Effector memory CD8-positive, alpha-beta T cell (primary cell): ENCODE measurements at places on chromosomes 16 and 17.

GRCh38 chr17:40820228-40820838, 2.1 kb downstream of the KRT10 start:
- DNase-seq, result no peak

GRCh38 chr17:64739316-64740058, 77.4 kb upstream of the SMURF2 start:
- no peak for DNase-seq

- peak; percentile 87 for DNase-seq
These were observed 1.7 kb downstream of the SPHK1 start for GRCh38 chr17:76385892-76386786.

DNA sequence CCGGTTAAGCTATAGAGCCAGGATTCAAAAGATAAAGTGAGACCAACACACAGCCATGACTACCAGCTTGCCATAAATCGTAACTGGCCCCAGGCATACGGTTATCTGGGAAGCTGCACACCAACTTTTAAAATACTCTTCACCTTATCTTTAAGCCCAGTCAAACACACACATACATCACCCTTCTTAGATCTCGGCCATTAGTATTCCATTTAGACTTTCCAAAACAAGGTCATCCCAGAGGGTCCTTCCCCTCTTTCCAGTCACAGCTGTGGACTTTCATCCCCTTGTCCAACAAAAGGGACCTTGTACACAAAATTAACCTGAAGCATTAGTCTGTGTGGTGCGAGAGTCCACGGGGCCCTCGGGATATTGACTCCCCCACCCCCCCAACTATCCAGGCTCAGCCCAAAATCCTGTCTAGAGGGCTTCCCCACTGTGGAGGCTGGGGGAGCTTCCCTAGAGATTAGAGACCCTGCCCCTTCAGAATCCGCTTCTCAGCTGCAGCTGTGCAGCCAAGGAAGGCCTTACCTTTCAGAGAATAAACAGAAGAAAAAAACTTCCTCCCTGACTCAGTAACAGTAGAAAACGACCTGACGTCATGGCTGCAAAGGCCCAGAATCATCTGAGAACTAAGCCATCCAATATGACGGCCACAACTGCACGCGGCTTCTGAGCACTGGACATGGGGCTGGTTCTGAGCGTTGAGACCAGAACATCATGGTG, 9.9 kb downstream of the ZFHX3 start:
- DNase-seq, result no peak

- DNase-seq, result no peak
These were observed 3.0 kb upstream of the QPRT start for GRCh38 chr16:29675811-29676643.

GRCh38 chr17:55728833-55729232, 6.2 kb upstream of the TMEM100 start:
- DNase-seq, result no peak

GRCh38 chr16:19994466-19995170, 79.1 kb downstream of the GPR139 start:
- no peak for DNase-seq

DNA sequence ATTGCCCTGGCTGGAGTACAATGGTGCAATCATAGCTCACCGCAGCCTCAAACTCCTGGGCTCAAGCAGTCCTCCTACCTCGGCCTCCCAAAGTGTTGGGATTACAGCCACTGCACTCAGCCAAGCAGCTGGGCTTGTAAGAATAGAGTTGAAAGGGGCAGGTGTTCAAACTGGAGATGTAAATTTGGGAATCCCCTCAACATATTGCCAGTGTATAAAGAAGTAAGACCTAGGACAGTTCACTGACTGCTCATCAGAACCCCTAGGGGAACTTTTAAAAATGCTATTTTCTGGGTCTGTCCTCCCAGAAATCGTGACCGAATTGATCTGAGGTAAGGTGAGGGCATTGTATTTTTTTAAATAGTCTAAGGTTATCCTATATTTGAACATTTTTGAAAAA, 8.9 kb upstream of the DNAJA2 start:
- DNase-seq, result no peak

GRCh38 chr16:48347191-48347865, 37.9 kb downstream of the SIAH1 start:
- no peak for DNase-seq

DNA sequence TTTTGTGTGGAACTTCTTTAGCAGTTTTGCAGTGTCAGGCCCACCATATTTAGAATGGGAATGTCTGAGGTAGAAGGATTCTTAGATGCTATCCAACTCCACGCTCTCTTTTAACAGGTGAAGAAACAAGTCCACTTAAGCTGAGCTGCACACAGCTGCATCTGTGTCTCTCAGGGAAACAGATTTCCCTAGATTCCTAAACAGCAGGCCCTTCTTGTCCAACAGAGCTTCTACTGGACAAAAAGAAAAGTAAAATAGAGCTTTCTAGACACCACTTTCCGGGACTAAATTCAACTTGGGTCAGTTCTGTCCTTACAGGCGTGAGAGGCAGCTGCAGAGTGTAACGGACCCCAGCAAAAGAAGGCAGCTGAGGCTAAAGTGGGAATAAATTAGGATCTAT, 51.7 kb downstream of the SNX11 start:
- DNase-seq, result no peak

GRCh38 chr17:50117202-50118051, 12.5 kb downstream of the SAMD14 start:
- peak; percentile 48 for DNase-seq

DNA sequence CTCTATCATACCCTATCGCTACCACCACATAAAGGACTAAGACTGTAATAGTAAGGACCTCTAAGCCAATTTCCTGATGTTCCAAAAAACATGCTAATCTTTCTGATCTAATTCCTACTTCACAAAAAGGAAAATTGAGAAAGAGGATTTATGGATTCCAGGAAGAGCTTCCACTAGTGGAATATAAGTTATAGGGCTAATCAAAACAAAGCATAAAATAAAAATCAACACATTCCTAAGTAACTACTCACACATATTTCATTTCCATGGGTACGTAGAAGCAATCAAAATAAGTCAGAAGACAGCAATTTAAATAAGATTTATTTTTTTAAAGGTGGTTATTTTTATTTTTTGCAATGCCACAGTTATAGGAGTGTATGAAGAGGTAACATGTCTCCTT, 12.4 kb downstream of the CCDC43 start:
- no peak for DNase-seq

GRCh38 chr16:17412221-17412620, 58.5 kb downstream of the XYLT1 start:
- DNase-seq, result no peak

DNA sequence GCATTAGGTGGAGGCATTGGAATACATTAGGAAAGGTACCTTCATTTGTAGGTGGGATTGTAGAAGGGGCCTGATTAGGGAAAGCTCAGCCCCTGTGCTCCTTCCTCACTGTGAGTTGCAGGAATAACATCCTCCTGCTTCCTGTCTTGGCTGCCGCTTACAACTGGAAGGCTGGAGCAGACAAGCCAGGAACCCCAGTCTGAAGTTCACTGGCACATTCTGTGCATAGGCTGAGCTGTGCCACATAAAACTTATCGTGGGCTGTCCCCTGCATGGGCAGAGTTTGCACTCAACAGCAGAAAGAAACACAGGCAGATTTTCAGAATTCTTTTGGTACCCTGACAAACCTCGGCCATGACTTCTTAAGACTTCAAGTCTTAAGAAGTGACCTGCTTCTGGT, 200.1 kb downstream of the SALL1 start:
- DNase-seq, result no peak

- no peak for DNase-seq
These were observed 3.0 kb downstream of the SOX9 start for GRCh38 chr17:72123530-72124437.

- no peak for DNase-seq
These were observed 3.1 kb upstream of the PHKG2 start for GRCh38 chr16:30745082-30745481.

- DNase-seq, result no peak
These were observed 9.3 kb upstream of the ADGRG1 start for GRCh38 chr16:57619133-57619605.

DNA sequence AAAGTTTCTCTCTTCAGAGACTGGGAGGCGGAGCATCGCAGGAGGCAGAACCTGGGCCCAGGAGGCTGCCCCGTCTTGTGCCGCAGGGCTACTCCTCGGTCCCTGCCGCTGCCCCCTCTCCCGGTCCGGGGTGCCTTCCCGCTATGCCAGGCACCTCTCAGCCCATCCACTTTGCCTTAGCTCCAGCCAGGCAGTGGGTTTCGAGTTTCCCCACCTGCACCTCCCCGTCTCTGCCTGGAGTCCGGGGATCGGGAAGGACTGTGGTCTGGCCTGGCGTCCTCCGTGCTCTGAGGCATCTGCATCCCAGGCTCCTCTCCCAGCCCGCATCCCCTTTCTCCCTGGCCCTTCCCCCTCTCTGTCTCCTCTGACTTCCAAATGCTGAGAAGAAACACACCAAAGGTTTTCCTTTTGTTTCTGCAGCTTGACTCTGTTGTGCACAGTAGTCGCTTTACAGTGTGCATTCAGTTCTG, 26.8 kb upstream of the PIK3R6 start:
- DNase-seq, result no peak

- no peak for DNase-seq
These were observed 305.4 kb downstream of the FOXL1 start for GRCh38 chr16:86883583-86884389.

DNA sequence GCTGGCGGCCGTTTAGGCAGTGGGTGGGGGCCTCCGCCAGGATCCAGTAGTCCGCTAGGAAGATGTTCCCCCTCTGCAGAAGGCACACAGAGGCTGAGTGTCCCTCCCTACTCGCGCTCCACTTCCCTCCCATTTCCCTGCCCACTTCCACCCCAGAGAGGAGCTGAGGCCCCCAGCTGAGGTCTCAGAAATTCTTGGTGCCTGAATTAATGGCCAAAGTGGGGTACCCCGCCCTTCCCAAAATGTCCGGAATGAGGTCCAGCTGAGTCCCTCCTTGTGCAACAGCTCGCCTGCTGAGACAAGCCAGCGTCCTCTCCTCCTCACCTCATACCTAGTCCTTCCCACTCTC, 7.9 kb downstream of the ALOXE3 start:
- no peak for DNase-seq

GRCh38 chr16:49000594-49000993, 281.0 kb downstream of the CBLN1 start:
- DNase-seq, result no peak

DNA sequence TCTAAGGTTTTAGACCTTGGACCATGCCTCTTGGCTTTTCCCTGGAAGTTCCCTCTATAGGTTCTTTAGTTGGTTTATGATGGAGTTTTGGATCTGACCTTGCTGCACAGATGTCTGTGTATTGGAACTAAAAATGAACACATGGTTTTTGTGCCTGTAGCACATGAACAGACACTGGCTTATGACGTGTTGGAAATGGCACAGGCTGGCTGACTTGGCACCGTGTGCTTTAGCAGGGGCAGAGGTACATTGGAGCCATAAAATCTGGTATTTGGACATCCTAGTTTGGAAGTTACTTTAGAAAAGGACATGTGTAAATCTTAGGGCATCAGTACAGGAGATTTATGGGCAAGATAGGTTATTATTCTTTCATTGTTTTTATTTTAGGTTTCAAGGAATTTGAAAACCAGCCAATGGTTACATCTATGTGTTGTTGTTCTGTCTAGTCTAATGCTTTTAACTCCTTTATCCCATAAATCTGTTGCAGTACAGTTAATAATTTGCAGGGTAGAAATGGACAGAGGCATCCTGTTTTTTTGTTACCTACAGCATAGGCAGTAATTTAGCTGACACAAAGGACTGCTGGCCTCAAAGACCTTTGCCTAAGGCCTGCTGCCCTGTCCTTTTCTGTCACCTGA, 6.0 kb downstream of the SOCS7 start:
- no peak for DNase-seq

DNA sequence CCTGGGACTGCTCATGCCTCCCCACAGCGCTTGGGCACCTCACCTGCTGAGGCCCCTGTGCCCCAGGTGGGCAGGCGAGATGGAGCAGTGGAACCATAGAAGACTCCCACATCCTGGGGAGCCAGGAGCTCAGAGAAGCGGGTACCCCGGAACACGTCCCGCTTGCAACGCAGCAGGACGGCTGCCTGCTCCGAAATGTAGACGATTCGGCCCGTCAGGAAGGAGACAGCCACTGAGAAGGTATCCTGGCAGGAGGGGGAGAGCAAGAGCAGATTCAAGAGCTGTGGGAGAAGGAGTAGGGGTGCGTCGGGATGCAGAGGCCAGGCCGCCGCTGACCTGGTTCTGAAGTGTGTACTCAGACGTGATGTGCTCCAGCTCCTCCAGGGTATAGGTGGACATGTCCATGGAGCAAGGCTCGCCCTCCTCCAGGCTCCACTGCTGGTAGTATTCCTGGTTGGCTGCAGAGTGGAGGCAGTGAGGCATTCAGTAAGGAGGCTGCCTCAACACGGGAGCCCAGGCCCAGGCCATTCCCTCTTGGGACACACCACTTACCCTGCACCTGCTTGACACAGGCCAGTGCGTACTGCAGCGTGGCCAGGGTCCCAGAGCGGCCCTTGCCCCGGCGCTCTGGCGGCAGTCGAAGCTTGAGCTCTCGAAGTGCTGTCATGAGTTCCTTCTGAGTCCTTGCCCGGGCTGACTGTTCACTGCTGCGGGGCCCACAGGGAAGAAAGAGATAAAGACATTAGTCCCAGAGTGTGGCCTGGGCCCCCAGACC, 2.6 kb downstream of the PER1 start:
- no peak for DNase-seq

GRCh38 chr17:39667945-39668924, at the start of gene PNMT:
Gene PNMT (plus strand): TSS chr17:39668453. CDS start chr17:39668476, 23 bp downstream.
- peak; percentile 62 for DNase-seq

GRCh38 chr16:50834701-50835100, 92.8 kb downstream of the CYLD start:
- DNase-seq, result no peak

- DNase-seq, result no peak
These were observed 6.0 kb upstream of the CCL2 start for GRCh38 chr17:34249061-34249460.

DNA sequence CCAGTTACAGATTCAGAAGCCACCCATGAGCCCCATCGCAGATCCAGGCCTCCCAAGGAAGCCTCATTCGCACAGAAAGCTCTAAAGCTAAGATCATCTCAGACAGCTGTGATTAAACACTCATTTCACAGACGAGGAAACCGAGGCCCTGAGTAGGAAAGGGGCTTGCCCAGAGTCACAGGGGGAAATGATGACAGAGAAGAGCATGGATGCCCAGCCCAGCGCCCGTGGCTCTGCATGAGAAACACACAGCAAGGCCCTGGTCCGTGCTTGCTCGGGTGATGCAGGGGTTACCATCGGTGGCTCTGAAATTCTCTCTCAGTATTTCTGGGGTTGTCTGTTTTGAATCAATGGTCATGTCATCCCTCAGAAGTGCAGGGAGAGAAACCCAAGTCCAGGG, 109.6 kb downstream of the C16orf78 start:
- DNase-seq, result no peak

GRCh38 chr17:28888832-28889231, 8.7 kb downstream of the FLOT2 start:
- no peak for DNase-seq

DNA sequence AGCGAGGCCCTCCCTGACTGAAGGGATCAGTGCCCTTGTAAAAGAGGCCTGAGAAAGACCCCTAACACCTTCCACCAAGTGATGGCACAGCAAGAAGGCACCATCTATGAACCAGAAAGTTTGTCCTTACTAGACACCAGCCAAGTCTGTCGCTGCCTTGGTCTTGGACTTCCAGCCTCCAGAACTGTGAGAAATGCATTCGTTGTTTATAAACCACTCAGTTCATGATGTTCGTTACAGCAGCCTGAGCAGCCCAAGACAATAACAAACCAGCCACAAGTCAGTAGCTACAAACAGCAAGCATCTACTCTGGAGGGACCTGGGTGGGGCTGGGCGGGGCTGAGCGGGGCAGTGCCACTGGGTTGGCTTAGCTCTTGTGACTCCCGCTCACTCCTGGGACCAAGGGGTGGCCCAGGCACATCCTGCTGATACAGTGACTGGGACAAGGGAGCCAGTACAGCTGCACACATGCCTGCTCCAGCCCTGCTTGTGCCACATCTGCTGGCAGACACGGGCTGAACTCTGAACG, 234.9 kb downstream of the IRF8 start:
- no peak for DNase-seq
